ENCODE measurements at places on chromosomes 13 and 19. TPM values are rescaled to one million over a fixed set of nuclear protein-coding genes. Genes with fewer than 3 reads are reported as not detected.
A peak's percentile ranks its signal among the peaks of the same experiment; 100 is the strongest.

SOX1 gene
- not detected for total RNA-seq

GRCh38 chr13:74132152-74132775, 1.9 kb downstream of the KLF12 start:
- DNase-seq, result no peak

DNA sequence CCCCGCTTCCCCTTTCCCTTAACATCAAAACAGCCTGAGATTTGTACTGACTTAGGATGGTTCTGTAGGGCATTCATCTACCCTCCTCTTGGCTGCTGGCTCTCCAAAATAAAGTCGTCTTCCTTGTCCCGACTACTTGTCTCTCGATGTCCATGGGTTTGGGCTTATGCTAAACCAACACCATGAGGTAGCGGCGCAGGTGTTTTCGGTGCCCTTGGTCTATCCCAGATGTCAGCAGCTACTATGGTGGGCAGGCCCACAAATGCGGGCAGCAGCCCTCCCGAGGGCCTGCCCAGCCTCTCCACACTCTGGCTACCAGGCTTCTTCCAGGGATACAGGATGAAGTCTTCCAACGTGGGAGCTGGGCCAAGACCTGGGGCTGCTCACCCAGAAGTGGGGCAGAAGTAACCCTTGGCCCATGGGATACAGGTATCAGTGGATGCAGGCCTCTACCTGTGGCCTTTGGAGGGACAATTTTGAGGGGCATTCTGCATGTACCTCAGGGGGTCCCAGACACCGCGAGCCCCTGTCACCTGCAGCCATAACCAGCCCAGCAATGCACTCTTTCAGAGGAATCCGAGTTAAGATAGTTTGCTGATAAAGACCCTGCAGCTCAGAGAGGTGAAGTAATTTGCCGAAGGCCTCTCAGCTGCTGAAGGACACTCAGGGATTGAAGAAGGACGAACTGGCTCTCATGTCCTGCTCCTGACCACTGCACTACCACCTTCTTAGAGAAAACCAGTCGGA, 47.8 kb upstream of the VSTM2B start:
- DNase-seq, result no peak

KIR2DL4 gene
- not detected for total RNA-seq

MTUS2 gene
- total RNA-seq, result 1.4 TPM

MYO9B gene
- total RNA-seq, result 90.8 TPM

DNA sequence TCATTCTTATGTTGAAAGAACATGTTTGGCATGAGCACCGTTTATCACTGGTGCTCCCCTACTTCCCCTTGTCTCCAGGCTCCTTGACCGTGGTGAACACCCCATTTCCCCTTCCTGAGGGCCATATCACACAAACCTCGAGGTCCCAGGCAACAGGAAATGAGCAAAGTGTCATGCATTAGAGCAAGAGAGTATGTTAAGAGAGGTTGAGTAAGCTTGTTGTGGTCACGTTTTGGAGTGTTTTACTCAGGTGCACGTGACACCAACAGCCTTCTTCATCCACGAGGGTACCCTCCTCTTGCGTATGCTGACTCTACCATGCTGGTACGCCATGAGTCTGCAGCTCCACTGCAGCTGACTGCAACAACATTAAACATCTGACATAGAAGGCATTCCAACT, 482.2 kb upstream of the NBEA start:
- DNase-seq, result no peak

B3GNT8 gene
- total RNA-seq, result 4.9 TPM

DNA sequence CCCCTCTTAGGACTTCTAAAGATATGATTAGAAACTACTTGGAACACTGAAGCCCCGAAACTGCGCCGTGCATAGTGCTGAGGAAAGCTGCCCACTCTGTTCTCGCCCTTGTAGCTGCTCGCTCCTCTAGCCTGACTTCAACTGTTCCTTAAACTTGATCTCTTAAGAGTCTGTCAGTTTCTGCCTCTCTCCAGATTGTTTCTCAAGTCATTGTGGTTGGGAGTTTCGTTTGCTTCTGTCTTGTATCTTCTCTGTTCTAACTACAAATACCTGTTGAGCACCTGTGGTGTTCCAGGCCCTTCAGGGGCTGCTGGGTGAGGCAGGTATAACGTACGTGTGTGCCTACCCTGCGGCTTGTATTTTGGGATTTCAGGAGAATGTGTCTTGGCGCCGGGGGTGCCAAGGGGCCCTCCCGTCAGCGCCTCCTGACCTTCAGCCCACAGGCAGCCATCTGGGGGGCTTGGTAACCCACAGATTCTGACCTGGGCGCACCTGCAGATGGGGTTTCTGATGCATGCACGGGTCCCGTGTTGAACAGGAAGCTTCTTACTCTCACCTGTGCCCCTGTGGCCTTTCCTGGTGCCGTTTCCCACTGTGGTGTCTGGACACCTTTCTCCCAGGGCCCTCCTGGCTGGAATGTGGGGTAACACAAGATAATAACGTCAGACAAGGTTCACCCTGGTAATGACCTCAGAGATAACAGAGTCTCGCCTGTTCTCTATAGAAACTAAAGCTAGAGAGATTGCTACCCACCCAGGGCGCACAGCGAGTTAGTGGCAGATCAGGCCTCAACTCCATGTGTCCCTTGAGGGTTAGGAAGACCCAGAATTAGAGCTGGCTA, 17.2 kb upstream of the DCUN1D2 start:
- no peak for DNase-seq

DNA sequence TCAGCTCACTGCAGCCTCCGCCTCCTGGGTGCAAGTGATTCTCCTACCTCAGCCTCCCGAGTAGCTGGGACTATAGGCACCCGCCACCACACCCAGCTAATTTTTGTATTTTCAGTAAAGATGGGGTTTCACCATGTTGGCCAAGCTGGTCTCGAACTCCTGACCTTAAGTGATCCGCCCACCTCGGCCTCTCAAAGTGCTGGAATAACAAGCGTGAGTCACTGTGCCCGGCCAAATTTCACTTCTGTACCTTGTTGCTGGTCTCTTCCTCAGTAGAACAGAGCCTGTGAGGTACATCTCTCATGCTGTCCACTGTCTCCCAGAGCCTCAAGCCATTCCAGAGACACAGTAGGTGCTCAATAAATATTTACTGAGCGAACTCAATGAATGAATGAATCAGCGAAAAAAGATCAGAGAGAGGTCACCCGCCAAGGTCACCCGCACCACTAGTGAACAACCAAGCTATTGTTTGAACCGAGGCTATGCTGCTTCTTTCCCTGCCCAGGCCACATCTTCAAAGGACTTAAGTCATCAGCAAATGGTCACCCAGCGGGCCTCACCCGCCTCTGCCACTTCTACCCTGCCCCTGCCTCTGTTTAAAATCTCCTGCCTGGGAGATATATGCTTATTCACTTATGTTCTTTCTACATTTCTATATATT, 9.3 kb downstream of the TMEM143 start:
- no peak for DNase-seq

- no peak for DNase-seq
Measured at GRCh38 chr13:102700088-102701031, 5.5 kb upstream of the METTL21C start.

GRCh38 chr19:31113293-31113692, 235.9 kb downstream of the TSHZ3 start:
- DNase-seq, result no peak

- no peak for DNase-seq
Measured at GRCh38 chr19:18271433-18271841, 2.8 kb downstream of the IQCN start.

SHISA7 gene
- total RNA-seq, result 0.04 TPM

GRCh38 chr19:51114087-51114729, 6.0 kb upstream of the CTU1 start:
- DNase-seq, result no peak

DNA sequence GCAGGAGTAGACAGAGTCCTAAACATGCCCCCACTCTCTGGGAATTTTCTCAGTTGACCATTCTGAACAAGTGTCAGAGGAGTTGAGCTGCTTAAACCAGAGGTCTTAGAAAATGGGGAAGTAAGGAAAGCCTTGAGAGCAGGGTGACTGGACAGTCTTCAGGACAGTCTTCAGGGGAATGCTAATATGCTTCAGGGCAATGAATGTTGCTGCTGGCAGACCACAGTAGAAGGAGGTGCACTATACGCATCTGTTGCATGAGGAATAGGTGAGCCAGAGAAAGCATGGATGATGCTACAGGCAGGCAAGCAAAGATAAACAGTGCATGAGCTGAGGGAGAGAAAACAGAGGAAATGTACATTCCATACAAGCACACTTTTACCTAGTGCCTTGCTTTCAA, 196.6 kb upstream of the GPR12 start:
- no peak for DNase-seq

DNA sequence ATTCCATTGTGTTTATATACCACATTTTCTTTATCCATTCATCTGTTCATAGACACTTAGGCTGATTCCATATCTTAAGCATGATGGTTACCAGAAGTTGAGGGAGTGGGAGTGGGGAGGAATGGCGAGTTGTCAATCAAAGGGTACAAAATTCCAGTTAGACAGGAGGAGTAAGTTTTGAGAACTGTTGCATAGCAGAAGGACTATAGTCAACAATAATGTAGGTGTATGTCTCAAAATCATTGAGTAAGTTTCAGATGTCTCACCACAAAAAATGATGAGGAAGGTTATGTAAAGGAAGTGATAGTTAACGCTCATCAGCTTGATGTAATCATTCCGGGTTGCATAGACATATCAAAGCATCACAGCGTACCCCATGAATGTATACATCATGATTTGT, 4.6 kb upstream of the UBL3 start:
- no peak for DNase-seq

GRCh38 chr13:71632206-71632605, 234.8 kb downstream of the DACH1 start:
- DNase-seq, result no peak

ANKRD27 gene
- total RNA-seq, result 31.8 TPM

DNA sequence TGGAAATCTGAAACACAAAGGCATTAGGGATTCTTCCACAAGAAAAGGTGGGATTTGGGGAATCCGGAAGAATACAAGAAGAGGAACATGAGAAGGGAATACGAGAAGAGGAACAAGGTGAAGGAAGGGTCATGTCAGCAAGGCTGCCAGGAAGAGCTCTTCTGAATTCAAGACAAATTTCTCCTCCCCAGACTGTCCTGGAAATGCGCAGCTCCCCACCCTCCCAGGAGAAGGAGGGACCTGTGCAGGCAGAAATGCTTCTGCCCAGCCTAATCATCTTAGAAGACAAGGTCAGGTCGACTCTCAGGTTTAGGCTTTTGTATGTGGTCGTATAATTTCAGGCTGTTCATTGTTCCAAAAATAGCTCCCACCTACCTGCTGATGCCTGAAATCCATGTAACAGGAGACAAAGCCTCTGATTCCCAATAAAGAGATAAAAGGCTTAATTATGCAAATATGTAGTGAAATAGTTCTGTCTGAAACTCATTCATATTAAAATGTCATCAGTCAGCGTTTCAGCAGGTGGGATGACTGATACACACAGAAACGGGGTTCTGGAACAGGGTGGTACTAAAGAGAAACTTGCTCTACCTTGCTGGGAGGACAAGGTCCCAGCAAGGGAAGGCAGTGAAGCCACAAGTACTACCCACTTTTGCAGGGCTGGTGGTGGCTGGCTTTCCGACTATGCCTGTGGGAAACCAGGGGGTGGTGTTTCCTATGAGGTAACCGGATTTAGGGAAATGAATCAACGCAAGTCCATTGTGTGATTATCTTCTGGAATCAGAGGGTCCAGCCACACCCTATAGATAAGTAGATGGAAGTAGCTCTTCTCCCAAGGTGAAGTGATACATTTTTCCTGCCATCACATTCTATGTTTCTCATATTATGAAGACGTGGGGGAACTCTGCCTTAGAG, 76.1 kb downstream of the KL start:
- no peak for DNase-seq

GRCh38 chr13:53250977-53251376, 222.4 kb downstream of the OLFM4 start:
- DNase-seq, result no peak

DNA sequence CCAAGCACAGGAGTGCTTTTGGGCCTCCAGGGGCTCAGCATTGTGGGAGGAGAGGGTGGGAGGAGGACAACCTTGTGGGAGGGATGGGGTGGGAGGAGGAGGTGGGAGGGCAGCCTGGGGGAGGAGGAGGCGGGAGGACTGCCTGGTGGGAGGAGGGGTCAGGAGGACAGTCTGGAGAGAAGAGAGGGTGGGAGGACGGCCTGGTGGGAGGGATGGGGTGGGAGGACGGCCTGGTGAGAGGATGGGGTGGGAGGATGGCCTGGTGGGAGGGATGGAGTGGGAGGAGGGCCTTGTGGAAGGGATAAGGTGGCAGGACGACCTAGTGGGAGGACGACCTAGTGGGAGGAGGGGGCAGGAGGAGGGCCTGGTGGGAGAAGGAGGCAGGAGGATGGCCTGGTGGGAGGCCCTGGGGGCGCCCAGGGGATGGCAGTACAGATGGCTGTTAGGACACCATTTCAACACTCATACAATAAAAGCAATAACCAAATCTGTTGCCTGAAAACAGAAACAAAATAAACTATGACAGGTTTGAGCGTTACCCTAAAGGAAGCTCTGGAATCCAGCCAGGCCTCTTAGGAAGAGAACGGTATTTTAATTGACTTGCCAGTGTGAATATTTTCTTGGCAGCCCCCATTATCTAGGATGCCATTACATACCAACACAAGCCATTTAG, 63.7 kb downstream of the CRYL1 start:
- DNase-seq, result no peak

DNA sequence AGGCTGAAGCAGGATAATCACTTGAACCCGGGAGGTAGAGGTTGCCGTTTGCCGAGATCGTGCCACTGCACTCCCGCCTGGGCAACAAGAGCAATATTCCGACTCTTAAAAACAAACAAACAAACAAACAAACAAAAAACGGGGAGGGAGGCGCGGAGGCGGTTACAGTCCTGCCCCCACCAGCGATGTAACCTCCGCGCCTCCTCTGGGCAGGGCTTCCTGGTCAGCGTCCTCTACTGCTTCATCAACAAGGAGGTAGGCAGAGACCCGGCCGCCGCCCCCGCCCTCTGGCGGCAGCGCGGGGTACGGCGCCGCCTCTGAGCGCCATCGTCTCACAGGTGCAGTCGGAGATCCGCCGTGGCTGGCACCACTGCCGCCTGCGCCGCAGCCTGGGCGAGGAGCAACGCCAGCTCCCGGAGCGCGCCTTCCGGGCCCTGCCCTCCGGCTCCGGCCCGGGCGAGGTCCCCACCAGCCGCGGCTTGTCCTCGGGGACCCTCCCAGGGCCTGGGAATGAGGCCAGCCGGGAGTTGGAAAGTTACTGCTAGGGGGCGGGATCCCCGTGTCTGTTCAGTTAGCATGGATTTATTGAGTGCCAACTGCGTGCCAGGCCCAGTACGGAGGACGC, 10.2 kb downstream of the SNRPD2 start:
- DNase-seq, result peak; percentile 92

GRCh38 chr13:48660361-48661076, 6.8 kb downstream of the CYSLTR2 start:
- no peak for DNase-seq

CATSPERD gene
- not detected for total RNA-seq

MEIOSIN gene
- total RNA-seq, result not detected

DNA sequence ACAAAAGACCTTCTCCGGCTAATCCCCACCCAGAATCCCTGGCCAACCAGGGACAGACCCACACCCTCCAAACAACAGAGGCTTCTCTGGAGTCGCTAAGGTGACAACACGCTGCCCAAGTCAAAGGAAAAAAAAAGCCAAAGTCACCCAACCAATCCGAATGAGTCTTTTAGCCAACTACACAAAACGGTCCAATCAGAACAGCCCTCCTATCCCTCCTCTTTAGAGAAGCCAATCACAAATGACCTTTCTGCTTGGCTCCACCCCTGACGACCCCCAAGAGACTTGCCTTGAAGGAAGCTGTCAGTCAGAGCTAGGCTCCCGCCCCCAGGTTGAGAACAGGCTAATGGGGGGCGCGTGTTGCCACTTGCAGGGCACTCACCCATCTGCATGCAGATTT, 6.6 kb upstream of the FBXW9 start:
- DNase-seq, result no peak

RDH13 gene
- 88.6 TPM for total RNA-seq

Data from mesothelial cell of epicardium (in vitro differentiated cells).